ENCODE measurements at places on chromosomes 6 and 20. TPM values are rescaled to one million over a fixed set of nuclear protein-coding genes. Genes with fewer than 3 reads are reported as not detected.
A peak's percentile ranks its signal among the peaks of the same experiment; 100 is the strongest.

- H3K4me1 ChIP-seq, result peaks cover 26% of the 10 kb centered on the region
- no peak overlapping the region for H3K4me3 ChIP-seq
- no peaks in the 10 kb centered on the region for H3K27me3 ChIP-seq
- peak overlapping the region; percentile 38 for H3K27ac ChIP-seq
Observed at GRCh38 chr6:157741321-157741947, 81.6 kb upstream of the SNX9 start.

DNA sequence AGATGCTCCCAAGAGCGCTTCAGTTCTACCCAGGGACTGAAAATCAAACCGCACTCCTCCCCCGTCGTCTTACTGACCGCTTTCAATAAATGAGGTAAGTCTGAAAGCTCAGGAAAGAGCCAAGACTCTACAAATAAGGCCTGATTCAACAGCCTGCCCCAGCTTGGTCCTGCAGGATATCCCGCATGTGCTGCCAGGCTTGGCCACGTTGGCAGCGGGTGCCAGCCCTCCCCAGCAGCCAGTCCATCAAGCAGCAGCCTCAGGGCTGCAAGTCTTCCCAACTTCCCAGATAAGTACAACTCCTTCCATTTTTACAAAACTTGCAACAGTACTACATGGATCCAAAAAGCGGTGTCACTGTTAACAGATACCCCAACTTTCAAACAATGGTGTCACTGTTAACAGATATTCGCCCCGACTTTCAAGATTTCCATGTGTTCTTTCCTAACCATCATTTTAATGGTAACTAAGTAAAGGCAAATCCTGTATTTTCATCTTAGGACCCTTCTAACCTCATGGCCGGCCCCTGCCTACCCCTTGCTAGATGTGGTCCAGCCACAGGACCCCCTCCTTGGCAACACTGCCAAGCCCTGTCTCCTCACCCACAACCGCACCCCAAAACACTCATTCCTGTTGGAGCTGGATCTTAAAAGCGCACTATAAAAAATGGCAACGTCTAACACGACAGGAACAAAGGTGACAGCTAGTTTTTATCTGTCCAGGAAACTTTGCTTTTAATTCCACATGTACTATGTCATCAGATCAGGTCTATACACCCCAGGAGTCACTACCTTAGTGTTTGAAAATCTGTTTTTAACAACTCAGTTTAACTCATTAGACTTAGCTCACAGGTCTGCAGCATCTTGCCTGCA, 28.0 kb downstream of the DIDO1 start:
- no peaks in the 10 kb centered on the region for H3K27me3 ChIP-seq
- H3K27ac ChIP-seq, result no peak overlapping the region
- H3K4me3 ChIP-seq, result no peak overlapping the region
- DNase-seq, result no peak

DNA sequence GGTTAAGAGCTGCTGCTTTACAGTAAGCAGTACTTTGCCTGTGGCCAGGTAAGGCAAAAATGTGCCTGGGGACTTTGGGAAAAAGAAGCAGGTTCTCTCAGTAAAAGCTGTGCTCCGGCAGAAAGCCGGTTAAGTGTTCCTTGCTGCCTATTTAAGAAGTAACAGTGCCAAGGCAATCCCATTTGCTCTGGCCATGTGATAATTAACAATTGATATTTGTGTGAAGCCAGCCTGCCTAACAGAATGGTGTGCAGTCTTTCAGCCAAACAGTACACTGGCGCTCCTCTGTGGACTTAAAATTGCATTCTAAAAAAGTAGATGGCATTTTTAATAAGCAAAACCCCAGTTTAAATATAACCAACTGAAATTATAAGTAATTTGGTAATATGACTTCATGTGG, 430.3 kb downstream of the PLCB1 start:
- H3K36me3 ChIP-seq, result no peaks in the 10 kb centered on the region
- H3K27ac ChIP-seq, result no peak overlapping the region
- no peak overlapping the region for H3K4me3 ChIP-seq
- DNase-seq, result no peak
- no peaks in the 10 kb centered on the region for H3K4me1 ChIP-seq
- H3K27me3 ChIP-seq, result no peaks in the 10 kb centered on the region

GRCh38 chr6:8400663-8401062, 34.7 kb downstream of the SLC35B3 start:
- H3K27me3 ChIP-seq, result no peaks in the 10 kb centered on the region

The OR2J3 gene
- total RNA-seq, result not detected

The APOM gene
- total RNA-seq, result 2.4 TPM

DNA sequence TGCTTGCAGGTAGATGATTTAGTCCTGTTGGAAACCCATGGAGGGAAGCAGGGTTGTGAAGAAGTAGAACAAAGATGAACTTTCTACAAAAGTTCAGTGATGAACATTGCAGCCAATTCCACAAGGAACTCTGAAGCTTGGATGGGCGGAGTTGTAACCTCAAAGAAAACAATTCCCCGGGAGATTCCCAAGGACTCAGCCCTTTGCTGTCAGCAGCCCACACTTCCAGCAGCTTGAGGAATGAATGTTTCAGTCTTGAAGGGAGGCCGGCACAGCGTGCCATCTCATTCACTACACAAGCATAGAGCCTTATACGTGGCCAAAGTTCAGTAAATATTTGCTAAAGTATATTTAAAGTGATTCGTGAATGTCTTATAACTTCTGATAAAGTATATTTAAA, 269.4 kb downstream of the NKAIN2 start:
- H3K27ac ChIP-seq, result no peak overlapping the region
- H3K4me3 ChIP-seq, result no peak overlapping the region
- H3K36me3 ChIP-seq, result no peaks in the 10 kb centered on the region
- no peaks in the 10 kb centered on the region for H3K4me1 ChIP-seq

GRCh38 chr6:132734694-132735236, 20.9 kb upstream of the VNN1 start:
- no peak overlapping the region for H3K27ac ChIP-seq
- no peaks in the 10 kb centered on the region for H3K27me3 ChIP-seq
- DNase-seq, result no peak
- H3K4me3 ChIP-seq, result no peak overlapping the region
- no peaks in the 10 kb centered on the region for H3K36me3 ChIP-seq

DNA sequence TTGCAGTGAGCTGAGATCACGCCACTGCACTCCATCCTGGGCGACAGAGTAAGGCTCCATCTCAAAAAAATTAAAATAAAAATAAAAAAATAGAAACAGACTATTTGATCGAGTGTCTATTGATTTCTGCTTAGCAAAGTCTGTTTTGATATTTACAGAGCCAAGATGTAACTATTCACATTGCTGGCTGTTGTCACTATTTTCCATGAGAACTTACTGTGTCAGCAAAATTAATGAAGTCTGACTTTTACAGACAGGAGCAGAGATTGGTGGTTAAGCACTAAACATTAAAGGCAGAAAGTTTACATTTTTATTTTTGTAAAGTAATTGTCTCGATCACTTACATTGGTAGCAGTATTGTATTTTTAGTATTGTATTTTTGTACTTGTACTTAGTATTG, 85.0 kb upstream of the CCDC28A start:
- peaks cover 11% of the 10 kb centered on the region for H3K4me1 ChIP-seq
- DNase-seq, result no peak
- H3K4me3 ChIP-seq, result no peak overlapping the region
- no peaks in the 10 kb centered on the region for H3K27me3 ChIP-seq
- no peaks in the 10 kb centered on the region for H3K36me3 ChIP-seq
- no peak overlapping the region for H3K27ac ChIP-seq

The BPIFB1 gene
- total RNA-seq, result not detected

The CCR6 gene
- total RNA-seq, result not detected

The CGA gene
- not detected for total RNA-seq

The POPDC3 gene
- 29.3 TPM for total RNA-seq

GRCh38 chr20:20680991-20681508, 31.4 kb downstream of the RALGAPA2 start:
- no peaks in the 10 kb centered on the region for H3K36me3 ChIP-seq
- H3K4me3 ChIP-seq, result no peak overlapping the region
- no peak for DNase-seq

- H3K36me3 ChIP-seq, result peaks cover 36% of the 10 kb centered on the region
- no peak for DNase-seq
- peaks cover 8% of the 10 kb centered on the region for H3K4me1 ChIP-seq
- H3K27ac ChIP-seq, result no peak overlapping the region
- no peak overlapping the region for H3K4me3 ChIP-seq
- H3K27me3 ChIP-seq, result no peaks in the 10 kb centered on the region
Observed at GRCh38 chr6:110622912-110623578, 146.6 kb upstream of the SLC22A16 start.

GRCh38 chr6:106747139-106747538, 117.8 kb downstream of the QRSL1 start:
- H3K4me1 ChIP-seq, result no peaks in the 10 kb centered on the region
- H3K36me3 ChIP-seq, result no peaks in the 10 kb centered on the region
- H3K4me3 ChIP-seq, result no peak overlapping the region
- no peak for DNase-seq

The LIME1 gene
- 1.2 TPM for total RNA-seq

The RIPOR2 gene
- 5.8 TPM for total RNA-seq

DNA sequence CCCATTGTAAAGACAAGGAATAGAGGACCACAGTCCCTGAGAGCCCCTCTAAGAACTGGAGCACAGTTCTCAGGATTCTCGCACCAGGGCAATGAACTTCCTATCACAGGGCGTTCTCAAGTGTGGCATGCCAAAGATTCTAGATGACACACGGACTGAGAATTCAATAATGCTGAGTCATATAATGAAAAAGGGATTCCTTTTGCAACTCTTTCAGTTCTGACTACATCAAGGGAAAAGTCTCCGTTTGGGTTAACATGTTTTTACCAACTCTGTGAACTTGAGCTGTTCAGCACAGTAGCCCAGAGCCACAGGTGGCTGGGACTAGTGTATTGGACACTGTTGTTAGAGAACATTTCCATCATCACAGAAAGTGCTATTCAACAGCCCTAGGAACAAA, 3.4 kb downstream of the MED20 start:
- no peaks in the 10 kb centered on the region for H3K27me3 ChIP-seq
- H3K4me1 ChIP-seq, result peaks cover 21% of the 10 kb centered on the region
- no peak for DNase-seq
- H3K4me3 ChIP-seq, result no peak overlapping the region
- H3K27ac ChIP-seq, result no peak overlapping the region

The VSTM2L gene
- total RNA-seq, result 40.5 TPM

DNA sequence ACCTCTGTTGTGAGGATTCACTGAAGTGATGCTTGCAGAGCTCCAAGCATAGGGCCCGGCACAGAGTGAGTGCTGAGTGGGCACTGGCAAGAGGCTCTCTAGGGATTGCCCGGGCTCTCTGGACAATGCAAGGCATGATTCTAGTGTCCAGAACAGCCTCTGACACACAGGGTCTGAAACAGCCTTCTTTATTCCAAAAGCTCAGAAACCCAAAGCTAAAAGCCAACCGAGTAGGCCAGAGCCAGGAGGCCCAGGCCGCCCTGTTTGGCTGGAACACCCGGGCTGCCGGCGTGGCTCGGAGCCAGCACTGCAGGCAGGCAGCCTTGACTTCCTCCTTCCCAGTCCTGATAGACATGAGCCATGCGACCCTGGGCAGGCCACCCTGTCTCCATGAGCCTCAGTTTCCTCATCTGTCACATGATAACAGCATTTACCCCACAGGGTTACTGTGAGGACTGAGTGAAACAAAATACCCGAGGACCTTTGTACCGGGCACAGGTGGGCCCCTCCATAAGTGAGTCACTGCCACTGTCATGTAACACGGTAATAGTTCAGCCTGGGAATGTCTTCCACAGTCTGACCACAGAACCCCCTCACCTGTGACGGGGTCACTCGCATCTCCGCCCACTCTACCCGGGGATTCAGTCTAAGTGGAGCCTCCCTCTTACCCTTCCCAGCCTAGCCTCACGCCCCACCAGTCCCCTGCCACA, 51.5 kb downstream of the PTPRT start:
- H3K27ac ChIP-seq, result no peak overlapping the region
- no peaks in the 10 kb centered on the region for H3K4me1 ChIP-seq
- H3K4me3 ChIP-seq, result no peak overlapping the region
- no peaks in the 10 kb centered on the region for H3K36me3 ChIP-seq

GRCh38 chr6:32803416-32803815, 13.4 kb downstream of the HLA-DOB start:
- no peak for DNase-seq
- H3K4me3 ChIP-seq, result no peak overlapping the region
- peaks cover 57% of the 10 kb centered on the region for H3K27me3 ChIP-seq
- no peak overlapping the region for H3K27ac ChIP-seq
- H3K4me1 ChIP-seq, result no peaks in the 10 kb centered on the region
- H3K36me3 ChIP-seq, result no peaks in the 10 kb centered on the region

All from heart left ventricle (tissue), 16 donors.